Activated naive CD4-positive, alpha-beta T cell treated with anti-CD3 and anti-CD28 coated beads, Interleukin-2, amount 50 U/mL, for 72 hours (primary cell): ENCODE measurements at places on chromosomes 3 and 15. TPM values are rescaled to one million over a fixed set of nuclear protein-coding genes. Genes with fewer than 3 reads are reported as not detected.

Gene GABRB3
- not detected for total RNA-seq

Gene RASA2
- total RNA-seq, result 31.1 TPM

Gene SAXO2
- 0.64 TPM for total RNA-seq

- DNase-seq, result peak; percentile 29
Observed at GRCh38 chr3:176514297-176514696, 683.0 kb downstream of the TBL1XR1 start.

DNA sequence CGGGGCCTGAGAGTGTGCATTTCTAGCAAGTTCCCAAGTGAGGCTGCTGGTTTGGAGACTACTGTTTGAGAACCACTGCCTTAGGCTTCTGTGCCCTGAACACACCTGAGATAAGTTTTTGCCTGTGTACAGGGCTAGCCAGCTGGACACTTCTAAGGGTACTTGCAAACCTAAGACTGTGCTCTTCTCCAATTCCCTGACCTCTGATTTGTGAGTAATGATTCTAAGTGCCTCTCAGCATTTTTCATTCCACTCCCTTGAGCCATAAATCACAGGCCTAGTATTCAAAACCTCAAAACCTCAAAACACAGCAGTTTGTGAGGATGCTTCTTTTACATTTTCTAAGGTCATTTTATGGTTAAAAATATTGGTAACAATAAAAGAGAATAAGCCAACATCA is 148.4 kb downstream of the CHST2 start:
- DNase-seq, result no peak

- no peak for DNase-seq
Observed at GRCh38 chr3:107271787-107272387, 105.4 kb upstream of the CCDC54 start.

DNA sequence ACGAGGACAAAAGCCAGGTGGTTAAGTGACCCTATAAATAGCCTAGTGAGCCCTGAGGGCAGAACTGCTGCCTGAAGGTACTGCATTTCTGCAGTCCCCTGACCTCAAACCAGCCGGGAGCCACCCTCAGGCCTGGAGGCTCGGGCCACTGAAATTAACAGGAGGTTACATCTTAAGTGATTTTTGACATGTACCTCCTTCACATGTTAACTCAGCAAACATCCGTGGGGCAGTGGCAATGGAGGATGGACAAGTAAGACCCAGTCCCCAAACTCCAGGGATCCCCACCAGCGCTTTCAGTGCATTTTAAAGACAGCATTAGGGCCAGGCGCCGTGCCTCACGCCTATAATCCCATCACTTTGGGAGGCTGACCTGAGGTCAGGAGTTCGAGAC is 26.2 kb downstream of the PSTPIP1 start:
- DNase-seq, result no peak

GRCh38 chr3:110077093-110077492 is 739.7 kb upstream of the DPPA4 start:
- no peak for DNase-seq

DNA sequence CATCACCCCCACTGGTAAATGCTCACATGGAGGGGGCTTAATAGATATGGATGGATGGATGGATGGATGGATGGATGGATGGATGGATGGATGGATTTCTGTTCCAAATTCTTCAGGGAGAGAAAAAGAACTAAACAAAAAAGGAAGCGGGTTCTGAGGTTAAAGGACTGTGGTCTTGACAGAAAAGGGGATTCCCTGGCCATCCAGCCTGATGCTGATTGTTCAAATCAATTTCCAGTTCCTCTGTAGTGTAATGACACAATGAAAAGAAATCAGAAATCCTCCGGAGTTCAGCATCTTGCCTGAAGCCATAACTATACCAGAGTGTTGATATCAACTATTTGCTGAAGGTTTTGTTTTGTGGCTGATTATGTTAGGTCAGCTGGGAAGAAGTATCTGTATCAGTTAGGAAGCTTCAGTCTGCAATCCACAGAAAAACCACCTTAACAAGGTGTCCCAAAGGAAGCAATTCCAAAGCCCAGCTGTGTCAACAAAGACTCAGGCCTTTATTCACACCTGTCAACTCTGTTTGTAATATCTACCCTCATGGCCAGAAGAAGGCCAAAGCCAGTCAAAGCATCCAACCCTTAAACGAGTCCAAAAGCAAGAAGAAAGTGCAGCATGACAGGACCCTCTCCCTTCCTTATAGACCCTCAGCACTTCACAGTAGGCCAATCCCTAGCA is 24.5 kb upstream of the RASA2 start:
- no peak for DNase-seq

GRCh38 chr15:68640791-68641331 is 62.1 kb downstream of the CORO2B start:
- DNase-seq, result no peak
